NCI-H1092 treated with DMSO at 0.1 percent for 48 hours (cell line): ENCODE measurements at places on chromosomes 5 and 9.

- DNase-seq, result no peak
These were observed 283.2 kb downstream of the DMAC1 start for GRCh38 chr9:7516376-7516775.

DNA sequence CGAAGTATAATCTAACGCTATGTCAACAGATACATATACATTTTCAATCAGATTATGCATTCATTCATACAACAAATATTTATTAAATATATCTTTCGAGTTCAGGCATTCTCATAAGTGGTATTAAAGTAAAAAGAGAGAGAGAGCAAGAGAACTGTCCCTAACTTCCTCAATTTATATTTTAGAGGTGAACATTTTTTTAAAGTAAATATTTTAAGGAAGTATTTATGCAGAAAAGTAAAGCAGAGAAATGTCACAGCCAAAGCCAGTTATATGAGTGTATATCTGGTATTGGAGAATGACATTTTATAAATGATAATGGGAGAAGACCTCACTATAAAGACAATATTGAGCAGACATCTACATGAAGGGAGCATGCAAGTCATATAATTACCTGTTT lies 667.3 kb upstream of the CDH9 start:
- no peak for DNase-seq

GRCh38 chr5:137453483-137454080 lies 45.5 kb downstream of the SPOCK1 start:
- DNase-seq, result no peak

- no peak for DNase-seq
These were observed 58.2 kb upstream of the DPYSL3 start for GRCh38 chr5:147567917-147568598.

DNA sequence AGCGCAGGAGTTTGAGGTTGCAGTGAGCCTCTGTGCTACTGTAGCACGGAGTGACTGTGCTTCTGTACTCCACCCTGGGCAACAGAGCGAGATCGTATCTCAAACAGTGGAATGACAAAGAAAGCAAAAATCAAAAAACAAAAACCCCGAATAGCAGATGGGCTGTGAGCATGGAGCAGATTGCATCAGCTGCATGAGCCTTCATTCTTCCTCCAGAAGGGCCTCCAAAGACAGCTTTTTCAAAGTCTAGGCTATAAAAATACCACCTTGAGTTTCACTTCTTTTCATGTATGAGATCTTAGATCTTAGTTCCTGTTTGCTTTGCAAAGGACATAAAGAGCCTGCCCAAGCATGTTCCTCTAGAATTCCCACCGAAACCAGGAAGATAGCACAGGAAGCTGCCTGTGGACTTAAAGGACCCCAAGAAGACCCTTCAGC lies 15.0 kb upstream of the HSPB3 start:
- no peak for DNase-seq

GRCh38 chr5:109706095-109706494 lies 16.4 kb downstream of the MAN2A1 start:
- DNase-seq, result no peak

GRCh38 chr9:121883281-121884056 lies 209.6 kb downstream of the TTLL11 start:
- peak; percentile 12 for DNase-seq

DNA sequence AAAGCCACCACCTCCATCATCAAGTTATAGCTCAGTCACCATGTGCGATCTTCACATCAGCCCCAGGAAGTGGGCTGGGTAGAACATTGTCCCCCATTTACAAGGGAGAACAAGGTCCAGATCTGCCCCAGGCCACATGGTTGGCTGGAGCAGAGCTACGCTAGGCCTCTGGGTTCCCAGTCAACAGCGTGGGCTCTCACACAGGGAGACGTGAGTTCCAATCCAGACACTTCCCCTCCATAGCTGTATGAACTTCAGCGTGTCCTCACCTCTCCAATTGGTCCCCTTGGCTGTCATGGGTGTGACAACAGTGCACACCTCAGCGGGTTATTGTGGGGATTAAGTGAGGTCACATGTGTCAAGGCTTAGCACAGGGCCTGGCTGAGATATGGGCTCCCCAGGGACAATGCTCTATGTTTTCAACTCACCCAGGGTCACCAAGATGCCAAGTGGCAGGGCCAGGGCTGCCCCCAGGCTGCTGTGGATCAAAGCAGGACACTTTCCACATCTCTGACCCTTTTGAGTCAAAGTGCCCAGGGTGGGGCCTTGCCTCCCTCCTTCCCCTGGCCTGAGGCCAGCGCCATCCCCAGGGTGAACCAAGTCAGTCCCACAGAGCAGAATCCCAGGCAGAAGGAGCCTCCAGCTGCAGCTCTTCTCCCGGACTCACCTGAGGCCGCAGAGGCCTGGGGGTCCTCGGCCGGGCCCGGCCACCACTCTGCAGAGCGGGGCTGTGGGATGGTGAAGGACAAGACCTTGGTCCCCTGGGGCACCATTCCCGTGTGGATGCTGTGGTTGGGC lies 19.8 kb downstream of the AKNA start:
- no peak for DNase-seq

DNA sequence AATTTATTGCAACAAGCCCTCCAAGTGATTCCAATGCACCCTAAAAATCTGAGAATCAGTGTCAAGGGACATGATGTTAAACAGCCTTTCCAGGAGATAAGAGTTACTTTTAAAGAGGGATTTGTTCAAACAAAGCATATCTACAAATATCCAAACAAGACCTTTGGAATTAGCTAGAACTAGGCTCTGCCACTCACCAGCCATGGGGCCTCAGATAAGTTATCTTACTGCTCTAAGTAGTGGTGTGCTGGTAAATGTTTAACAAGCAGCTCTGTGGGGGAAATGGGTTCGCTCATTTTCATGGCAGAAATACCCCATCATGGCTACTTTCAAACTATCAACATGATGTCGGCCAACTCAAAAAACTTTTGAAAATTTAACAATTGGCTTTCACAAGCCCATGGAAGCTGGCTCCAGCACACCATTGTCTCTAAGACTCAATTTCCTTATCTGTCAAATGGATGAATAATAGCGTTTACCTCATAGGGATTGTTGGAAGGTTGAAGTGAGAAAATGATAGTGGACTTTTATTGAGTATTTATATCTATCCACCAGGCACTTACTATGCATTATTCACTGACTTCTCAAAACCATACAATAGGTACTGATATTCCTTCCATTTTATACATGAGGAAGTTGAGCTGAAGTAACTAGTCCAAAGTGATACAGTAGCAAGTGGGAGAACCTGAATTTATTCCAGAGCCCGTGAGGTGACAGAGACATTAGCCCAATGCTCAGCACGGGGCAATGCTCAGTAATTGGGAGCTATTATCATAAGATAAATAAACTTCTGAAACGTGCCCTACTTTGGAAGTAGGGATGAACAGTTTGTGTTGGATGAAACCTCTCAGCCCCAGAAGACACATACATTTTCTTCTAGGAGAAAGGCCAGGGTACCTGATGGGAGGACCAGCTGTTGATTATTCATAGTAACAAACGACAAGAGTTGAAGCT lies 43.2 kb downstream of the SH3RF2 start:
- DNase-seq, result no peak

GRCh38 chr9:94919376-94920098 lies 193.0 kb downstream of the AOPEP start:
- no peak for DNase-seq

DNA sequence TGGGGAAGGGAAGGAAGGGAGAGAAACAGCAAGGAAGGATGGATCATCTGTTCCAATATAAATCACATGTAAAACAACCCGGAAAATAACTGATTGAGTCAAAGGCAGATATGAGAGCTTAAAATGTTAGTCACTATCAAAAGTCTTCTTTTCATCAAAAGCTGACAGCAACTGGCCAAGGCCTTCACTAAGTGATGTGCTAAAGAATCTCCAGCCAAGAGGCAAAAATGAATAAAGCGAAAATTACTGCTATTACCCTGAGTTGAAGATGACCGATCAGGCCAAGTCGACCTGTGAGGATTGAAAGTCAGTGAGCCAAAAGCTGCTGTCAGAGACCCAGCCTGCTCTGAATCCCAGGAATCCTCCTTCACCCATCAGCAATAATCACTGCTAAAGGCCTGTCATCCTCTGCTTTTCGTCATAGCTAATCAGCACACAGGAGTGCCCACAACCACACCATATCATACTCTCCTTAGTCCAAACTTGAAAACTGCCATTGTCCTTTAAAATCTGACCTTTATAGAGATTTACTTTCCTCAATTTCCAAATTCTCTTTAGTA lies 736.9 kb downstream of the TLE1 start:
- no peak for DNase-seq

DNA sequence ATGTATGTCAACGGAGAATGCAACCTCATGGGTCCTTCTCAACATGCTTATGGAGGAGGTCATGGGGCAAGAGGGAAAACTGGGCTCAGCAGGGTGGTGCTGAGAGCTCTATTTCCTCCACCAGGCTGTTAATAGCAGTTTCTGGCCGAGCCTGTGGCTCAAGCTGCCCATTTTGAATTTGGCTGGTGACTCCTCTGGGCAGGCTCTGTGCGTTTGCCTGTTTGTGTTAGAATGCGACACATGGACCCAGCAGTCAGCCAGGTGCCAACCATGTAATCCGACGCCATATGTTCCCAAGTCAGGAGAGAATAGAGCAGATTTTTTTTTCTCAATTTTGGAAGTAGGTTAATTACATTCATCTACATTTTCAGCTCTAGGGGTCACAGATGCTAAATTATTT lies 387.7 kb upstream of the CLINT1 start:
- peak; percentile 4 for DNase-seq

- DNase-seq, result no peak
These were observed 7.8 kb upstream of the TEX48 start for GRCh38 chr9:114689813-114690212.
